Esophagus squamous epithelium (tissue), 5 donors: ENCODE measurements at places on chromosomes 6 and 20.

DNA sequence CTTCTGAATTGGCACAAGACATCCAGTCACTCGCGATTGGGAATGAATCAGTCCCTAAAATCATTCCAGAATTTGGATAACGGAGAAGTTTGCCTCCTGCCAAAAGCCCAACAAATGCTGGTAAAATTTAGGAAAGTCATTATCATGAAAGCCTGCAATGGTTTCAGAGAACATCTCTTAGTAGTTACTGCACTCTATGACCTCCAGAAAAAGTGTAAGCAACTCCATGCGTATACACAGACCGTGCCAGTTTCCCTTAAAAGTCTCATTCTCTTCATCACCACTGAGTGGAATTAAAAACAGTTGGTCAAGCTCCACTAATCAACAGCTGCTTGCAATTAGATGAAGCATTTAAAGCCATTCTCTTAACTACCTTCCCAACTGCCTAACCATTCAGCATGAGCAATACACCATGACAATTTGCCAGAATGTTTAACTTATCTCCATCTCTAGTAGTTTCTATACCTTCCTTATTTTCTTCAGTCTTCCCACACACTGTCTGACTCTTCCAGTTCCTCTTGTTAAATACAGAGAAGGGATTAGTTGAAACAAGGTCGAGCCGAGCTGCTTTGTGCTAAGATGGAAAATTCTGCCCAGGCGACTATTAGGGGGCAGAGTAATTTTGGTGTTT, 183.6 kb upstream of the PRDM1 start:
- no peak for DNase-seq

GRCh38 chr20:23140991-23141390, 54.9 kb upstream of the CD93 start:
- no peak for DNase-seq

DNA sequence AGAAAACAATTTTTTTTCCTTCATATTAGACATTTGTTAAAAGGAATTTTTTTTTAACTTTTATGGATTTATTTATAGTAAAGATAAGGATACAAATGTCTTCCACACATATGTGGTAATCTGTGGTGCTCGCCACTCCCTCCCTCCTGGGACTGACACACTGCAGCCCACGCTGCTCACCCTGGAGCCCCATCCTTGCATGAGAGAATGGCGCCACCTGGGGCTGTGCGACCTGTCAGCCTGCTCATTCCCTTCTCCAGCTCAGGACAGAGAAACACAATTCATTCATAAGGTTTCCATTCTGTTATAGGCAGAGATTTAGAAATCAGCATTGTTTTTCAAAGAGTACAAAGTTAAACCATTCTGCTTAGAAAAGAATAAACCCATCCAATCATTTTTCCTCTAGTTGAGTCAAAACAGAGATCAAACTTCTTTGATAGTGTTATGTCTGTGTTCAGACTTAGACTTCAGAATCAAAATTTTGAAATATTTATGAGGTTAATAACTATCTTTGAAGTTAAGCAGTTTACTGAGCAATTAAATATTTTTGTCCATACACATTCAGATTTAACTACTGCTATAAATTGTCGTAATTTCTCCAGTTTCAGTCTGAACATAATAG, 42.8 kb upstream of the DYNLRB1 start:
- no peak for DNase-seq

DNA sequence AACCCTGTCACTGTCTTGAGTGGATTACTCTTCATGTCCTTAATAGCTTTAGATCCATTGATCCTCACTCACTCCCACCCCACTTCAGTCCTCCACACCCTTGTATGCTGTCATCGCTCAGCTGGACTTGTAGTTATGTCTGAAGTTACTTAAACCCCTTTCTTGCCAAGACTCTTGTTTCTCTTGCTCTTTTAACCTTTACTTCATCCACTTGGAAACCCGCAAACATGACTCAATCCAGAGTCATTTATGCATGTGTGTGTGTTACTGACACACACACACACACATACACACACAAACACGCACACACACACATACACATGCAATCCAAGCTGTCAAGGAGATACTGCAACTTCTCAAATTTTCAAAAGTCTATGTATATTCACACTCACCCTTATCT, 341.8 kb downstream of the SYNE1 start:
- DNase-seq = no peak

- no peak for DNase-seq
Observed at GRCh38 chr20:48685300-48685699, 142.5 kb downstream of the PREX1 start.

DNA sequence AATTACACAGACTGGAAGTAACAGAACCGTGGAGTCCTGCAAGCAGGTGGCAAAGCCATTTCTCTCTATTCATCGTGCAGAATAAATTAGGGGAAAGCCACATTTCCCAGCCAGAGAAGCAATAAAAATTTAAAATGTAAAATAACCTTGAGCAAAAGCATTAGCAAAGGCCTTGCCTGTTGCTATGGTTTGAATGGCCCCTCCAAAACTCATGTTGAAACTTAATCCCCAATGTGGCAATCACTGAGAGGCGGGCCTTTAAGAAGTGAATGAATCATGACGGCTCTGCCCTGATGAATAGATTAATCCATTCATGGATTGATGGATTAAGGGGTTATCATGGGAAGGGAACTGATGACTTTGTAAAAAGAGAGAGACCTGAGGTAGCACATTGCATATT, 679.0 kb downstream of the PTPRT start:
- DNase-seq = no peak

DNA sequence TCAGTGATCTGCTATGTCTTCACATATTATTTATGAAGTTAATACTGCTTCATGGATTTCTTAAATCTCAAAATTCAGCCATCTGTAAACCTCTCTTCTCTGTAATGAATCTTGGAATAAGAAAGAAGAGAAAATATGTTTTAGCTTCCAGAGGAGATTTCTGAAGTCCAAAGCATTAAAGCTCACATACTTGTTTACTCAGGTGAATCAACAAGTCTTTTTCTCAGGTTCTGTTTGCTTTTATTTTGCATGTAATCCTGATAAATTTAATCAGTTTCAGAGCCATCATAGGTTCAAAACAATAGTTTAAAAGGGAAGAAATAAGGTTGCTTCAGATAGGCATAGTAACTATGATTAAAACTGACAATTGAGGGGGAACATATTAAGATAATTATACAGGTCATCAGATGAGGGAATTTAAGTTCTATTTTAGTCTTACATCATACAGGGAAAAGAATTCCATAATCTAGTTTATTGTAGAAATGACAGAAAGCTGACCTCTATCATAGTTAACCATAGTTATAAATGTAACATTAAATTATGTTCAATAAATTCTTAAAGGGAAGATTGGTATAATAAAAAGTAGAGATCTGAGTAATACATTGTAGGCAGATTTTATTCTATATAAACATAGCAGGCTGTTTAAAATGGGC, 716.2 kb downstream of the EYS start:
- DNase-seq = no peak

GRCh38 chr6:157374889-157375443, 6.0 kb upstream of the ZDHHC14 start:
- DNase-seq = no peak

DNA sequence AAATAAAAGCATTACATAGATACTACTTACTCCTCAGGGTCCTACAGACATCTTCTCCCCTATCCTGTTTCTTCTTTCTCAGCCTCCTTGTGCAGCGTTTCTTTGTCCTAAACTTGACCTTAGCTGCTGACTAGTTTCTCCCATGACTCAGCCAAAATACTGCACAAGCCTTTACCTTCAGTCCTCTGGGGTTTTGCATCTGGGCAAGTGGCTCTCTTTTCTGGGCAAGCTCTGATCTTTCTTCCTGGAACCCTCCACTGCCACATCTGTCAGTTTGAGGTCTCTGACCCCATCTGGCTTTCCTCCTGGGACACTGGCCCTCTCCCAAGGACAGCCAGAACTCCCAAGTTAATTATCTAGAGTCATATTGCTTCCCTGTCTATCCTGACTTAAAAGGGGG, 838.4 kb downstream of the DHX35 start:
- DNase-seq = no peak

DNA sequence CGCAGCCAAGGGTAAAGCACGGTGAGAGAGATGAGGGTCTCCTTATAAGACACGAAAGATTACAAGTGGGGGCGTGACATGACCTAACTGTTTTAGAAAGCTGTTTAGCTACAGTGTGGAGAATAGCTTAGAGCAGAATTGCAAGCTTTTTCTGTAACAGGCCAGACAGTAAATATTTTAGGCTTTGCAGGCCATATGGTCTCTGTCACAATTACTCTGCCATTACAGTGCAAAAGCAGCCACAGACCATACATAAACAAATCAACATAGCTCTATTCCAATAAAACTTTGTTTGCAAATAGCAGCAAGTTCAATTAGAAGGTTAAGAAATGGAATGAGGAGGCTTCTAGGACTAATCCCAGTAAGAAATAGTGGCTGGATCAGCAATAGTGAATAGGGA, 16.8 kb downstream of the PGM3 start:
- DNase-seq = no peak

GRCh38 chr6:43361269-43361668, 8.2 kb downstream of the ZNF318 start:
- DNase-seq = no peak

DNA sequence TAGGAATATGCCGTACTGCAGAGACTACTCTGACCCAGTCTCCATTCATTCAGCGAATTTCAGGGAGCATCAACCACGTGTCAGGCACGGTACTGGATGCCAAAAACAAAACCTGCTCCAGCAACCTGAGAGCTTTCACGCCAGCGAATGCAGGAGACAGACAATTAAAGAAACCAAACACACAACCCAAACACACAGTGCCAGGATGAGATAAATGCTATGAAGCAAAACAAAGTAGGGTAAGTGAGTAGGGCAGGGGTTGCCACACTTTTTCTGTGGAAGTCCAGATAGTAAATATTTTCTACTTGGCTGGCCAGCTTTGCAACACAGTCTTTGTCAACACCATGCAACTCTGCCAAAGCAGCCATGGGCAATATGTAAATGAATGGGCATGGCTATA, 10.0 kb downstream of the MOCS1 start:
- no peak for DNase-seq

GRCh38 chr20:41275301-41275731, 42.2 kb downstream of the ZHX3 start:
- DNase-seq = no peak
